ENCODE measurements at places on chromosomes 7 and 10.

- DNase-seq = peak; percentile 73
These were observed 30.0 kb upstream of the SAMD9L start for GRCh38 chr7:93178213-93178612.

- no peak for DNase-seq
These were observed 25.9 kb downstream of the ADAMTS14 start for GRCh38 chr10:70698211-70698610.

DNA sequence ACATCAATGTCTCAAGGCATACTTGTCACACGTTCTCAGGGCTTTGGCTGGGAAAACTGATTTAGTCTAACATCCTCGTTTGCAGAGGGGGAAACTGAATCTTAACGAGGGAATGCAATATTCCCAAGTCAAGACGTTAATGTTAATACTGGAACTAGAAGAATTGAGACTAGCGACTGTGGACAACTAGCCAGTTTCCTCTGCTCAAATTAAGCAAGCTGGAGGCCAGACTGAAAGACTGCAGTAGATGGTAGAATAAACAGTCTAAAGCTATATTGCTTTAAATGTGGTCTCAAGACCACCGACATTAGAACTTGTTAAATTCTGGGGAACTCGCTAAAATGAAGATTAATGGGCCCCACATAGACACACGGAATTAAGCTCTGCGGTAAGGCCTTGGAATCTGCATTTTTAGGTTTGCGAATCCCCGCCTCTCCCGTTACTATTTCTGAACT, 639 bp upstream of the TFAM start:
- DNase-seq = peak; percentile 70

GRCh38 chr7:128891942-128892269, 18.6 kb downstream of the KCP start:
- DNase-seq = no peak

DNA sequence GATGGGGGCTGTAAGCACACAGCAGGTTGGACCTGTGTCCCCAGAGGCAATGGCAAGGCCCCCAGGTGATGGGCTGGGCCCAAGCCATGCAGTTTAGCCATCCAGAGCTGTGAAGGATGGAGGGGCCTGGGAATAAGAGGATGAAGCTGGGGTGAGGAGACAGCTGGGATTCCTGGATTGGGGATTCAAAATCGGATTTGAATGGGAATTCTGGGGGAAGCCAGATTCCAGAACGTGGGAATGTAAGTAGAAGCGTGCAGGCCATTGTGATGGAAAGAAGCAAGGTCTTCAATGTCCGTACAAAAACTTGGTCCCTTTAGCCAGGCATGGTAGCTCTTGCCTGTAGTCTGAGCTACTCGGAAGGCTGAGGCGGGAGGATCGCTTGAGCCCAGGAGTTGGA, 9.8 kb downstream of the SH2B2 start:
- no peak for DNase-seq

DNA sequence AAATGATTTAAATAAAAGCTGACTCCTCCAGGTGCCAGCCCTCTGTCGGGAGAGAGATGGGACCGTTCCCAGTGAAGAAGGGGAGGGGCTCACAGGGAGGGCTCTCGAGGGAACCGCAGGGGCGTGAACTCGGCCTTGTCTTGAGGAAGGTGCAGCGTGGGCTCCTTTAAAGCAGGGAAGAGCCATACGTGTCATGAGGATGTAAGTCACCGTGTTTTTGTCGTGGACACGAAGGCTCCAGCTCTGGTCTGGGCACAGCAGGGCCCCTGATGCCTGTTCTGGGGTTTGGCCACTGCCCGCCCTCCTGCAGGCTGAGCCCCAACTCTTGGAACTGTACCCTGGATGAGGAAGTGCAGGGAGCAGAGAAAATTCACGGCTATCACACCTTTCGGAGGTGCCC, 45.0 kb downstream of the JAKMIP3 start:
- no peak for DNase-seq

DNA sequence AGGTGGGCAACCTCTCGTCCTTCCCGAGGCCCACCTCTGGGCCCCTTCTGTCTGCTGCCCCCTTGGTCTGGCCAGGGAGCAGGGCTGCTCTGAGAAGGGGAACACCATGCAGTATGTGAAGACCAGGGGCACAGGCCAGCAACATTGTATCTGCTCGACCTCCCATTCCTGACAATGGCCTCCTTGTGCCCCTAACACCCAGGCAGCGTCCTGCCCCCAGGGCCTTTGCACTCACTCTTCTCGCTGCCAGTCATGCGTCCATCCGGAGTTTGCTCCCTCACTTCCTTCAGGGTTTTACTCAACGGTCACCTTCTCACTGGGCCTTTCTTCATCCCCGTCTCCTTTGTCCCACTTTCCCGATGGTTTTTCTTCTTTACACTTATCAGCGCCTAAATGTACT, 232.9 kb upstream of the GRB10 start:
- no peak for DNase-seq

GRCh38 chr7:30660331-30661255, 21.7 kb downstream of the CRHR2 start:
- DNase-seq = peak; percentile 93

DNA sequence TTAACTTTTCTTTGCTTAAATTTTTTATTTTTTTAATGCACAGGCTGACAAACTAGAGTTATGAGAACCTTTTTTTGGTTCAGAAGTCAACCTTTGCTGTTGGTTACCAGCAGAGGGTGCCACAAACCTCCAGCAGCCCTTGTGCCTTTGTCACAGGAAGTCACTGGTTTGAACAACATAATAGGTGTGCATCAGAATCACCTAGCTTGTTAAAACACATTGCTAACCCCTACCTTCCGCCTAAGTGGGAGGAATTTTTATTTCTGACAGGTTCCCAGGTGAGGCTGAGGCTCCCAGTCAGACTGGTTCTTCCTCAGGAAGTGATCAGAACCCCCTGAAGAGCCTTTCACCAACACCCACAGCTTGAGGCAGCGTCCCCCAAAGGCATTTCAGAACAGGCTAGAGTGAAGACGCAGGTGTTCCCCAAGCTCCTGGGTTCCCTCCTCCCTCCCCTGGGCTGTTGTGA, 22.6 kb upstream of the VDAC2 start:
- peak; percentile 2 for DNase-seq

DNA sequence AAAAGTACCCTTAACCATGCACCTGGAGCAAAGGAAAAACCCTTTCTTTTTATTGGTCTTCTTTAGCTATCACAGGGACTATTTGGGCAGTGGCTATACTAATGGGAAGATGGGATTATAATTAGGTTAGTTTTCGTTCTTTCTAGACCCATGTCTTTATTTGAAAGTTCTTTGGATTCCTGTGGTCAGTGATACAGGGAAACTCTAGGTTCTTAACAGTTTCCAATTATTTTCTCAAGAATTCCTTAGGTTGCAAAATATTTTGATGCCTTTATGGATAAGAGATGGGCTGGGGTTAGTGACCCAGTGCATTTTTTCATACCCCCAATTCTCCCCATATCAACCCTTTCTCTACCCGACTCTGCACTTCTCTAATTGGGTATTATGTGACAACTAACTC, 49.0 kb downstream of the ADD3 start:
- DNase-seq = no peak

GRCh38 chr10:62096256-62096933, 172.2 kb downstream of the RTKN2 start:
- no peak for DNase-seq

GRCh38 chr10:115514895-115515294, 421.7 kb downstream of the ATRNL1 start:
- no peak for DNase-seq

DNA sequence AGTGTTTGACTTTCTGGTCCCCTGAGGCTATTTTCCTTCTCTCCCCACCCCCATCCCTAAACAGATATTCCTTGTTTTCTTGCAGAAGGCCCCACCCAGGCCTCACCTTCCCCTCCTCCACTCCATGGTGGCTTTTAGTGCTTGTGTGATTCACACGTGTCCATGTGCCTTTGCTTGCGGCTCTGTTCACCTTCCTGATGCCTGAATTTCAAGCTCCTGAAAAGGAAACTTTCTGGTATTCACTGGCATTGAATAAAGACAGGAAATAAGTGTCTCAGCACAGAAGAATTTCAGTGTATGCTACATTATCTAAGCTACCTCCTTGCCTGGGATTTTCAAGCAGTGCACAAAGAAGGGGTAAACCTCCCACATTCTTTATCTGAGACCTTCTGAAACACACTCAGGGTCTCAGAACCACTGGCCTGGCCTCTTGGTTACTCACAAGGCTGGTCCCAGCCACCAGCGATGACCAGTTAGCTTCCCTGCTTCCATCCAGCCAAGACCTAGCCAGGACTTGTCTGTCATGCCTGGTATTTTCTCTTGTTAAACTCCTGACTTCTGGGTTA, 17.2 kb upstream of the UBE2H start:
- DNase-seq = no peak

DNA sequence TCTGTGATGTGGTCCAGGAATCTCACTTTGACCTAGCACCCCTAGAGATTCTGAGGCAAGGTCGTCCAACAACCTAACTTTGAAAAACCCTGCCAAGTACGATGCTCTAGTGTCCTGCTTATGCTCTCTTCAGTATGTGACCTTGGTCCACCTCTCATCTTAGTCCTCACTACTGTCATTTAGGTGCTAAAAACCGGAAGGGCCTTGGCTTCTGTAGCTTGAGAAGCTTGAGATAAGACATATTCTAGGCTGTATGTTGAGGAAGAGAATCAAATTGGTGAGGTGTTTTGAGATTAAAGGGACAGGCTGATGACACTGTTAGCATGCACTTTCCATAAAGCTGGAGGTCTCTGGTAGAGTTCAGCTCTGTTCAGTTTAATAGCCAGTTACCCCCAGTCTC, 57.0 kb upstream of the MTPN start:
- no peak for DNase-seq

DNA sequence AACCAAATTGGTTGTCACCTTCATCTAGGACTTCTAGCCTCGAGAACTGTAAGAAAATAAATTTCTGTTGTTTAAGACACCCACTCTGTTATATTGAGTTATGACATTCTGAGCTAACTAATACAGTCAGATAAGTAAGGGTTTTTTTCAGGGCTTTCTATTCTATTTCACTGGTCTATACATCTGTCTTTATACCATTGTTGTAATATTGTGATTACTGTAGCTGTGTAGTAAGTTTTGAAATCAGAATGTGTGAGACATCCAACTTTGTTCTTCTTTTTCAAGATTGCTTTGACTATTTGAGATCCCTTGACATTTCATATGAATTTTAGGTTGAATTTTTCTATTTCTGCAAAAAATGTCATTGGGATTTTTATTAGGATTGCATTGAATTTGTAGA, 7.5 kb downstream of the IFIT1 start:
- no peak for DNase-seq

DNA sequence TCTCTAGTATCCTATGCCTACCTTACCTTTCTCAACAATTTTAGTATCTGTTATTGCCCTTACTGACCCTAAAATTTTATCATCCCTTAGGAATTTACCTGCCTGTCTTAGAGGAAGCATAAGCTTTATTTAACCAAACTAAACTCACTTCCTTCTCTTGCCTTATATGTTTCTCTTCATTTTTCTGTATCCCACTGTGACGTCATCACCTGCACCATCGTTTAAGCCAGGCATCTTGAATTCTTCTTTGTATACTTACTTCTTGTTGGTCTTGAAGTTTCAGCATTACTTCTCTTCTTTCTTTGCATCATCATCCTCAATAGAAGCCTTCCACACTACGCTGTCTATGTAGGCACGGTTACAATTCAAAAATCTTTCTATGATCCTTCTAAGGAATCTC, 231.0 kb upstream of the SMIM30 start:
- no peak for DNase-seq

DNA sequence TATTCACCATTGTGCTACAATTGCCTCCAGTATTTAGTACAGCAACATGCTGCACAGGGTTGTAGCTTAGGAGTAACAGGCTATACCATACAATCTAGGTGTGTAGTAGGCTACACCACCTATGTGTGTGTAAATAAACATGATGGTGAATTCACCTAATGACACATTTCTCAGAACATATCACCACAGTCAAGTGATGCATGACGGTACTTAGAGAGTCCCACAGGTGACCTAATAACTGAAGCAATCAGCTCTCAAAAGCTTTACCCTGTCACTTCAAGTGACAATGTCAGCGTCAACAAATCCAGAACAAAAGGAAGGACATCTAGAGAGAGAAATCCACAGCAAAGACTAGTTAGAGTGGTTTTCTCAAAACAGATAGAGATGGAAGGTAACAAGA, 38.8 kb downstream of the CCNJ start:
- no peak for DNase-seq

DNA sequence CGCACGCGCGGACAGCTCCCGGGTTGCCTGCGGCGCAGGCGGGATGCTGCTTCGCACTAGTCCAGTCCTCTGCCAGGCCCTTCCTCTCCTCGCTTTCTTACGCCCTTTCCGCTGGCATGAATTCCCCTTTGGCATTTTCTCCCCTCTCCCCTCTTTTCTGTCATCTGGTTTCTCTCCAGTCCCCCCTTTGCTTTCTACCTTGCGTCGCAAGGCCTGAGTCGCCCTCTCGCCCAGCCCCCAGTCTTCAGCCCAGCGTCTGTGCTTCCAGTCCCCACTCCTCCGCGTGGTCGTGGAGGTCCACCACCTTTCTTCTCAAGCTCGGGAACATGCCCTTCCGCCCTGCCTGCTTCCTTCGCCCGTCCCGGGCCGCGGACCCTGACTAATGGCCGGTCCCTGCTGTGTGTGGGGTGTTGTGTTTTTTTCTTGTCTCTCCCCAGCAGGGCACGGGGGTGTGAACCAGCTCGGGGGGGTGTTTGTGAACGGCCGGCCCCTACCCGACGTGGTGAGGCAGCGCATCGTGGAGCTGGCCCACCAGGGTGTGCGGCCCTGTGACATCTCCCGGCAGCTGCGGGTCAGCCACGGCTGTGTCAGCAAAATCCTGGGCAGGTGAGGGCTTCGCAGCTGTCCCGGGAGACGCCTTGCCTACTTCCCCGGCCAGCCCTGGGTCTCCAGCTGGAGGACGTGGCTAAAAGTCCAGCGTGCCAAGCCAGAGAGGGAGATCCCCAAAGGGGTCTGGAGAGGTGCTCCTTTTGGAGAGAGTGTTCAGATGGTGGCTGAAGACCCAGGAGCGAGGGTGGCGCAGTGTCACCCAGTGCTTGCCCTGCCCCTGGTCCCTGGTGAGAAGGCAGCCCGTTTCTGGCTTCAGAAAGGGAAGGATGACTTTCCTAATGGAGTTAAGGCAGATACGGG, 4.2 kb downstream of the PAX2 start:
- no peak for DNase-seq

GRCh38 chr7:143229054-143229790, 7.4 kb downstream of the TAS2R40 start:
- DNase-seq = peak; percentile 90

GRCh38 chr7:86006909-86007308, 636.8 kb upstream of the GRM3 start:
- DNase-seq = no peak

DNA sequence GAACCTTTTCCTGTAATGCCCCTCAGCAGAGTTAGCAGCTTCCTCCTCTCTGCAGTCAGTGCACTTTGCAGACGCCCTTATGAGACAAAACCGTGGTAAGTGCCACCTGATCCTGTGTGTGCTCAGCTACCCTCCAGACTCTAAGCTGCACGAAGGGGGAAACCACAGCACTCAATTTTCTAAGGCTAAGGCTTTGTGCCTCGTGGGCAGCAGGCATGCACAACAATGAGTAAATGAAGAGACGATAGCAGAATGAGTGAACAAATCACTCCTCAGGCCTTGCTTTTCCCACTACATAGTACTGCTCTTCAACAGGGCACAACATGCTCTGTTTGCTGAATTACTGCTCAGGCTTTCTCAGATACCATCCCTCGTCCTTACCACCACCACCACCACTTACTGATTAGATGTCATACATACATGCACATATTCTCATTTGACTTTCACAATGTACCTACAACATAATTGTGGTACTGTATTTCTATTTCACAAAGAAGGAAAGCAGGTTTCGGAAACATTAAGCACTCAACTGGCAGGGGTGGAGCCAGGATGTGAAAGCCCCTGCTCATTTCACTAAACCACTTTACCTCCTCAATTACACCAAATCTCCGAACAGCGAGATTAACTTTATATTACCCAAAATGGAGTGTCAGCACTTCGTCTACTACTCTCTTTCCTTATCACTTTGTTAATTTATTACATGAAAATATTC, 85.4 kb downstream of the ICA1 start:
- DNase-seq = peak; percentile 59

Data from NCI-H1092 treated with DMSO at 0.1 percent for 48 hours (cell line).